ENCODE measurements at places on chromosomes 12 and 14.

GRCh38 chr14:22271838-22272799 is 316.9 kb downstream of the DAD1 start:
- H3K27ac ChIP-seq = no peak overlapping the region
- DNase-seq = no peak
- no peak overlapping the region for H3K4me3 ChIP-seq
- peaks cover 3% of the 10 kb centered on the region for H3K27me3 ChIP-seq
- peaks cover 11% of the 10 kb centered on the region for H3K4me1 ChIP-seq
- H3K36me3 ChIP-seq = no peaks in the 10 kb centered on the region

- H3K27me3 ChIP-seq = no peaks in the 10 kb centered on the region
- no peak for DNase-seq
- no peaks in the 10 kb centered on the region for H3K4me1 ChIP-seq
- H3K4me3 ChIP-seq = no peak overlapping the region
- H3K27ac ChIP-seq = no peak overlapping the region
Measured at GRCh38 chr12:67147447-67147846, 121.7 kb upstream of the CAND1 start.

DNA sequence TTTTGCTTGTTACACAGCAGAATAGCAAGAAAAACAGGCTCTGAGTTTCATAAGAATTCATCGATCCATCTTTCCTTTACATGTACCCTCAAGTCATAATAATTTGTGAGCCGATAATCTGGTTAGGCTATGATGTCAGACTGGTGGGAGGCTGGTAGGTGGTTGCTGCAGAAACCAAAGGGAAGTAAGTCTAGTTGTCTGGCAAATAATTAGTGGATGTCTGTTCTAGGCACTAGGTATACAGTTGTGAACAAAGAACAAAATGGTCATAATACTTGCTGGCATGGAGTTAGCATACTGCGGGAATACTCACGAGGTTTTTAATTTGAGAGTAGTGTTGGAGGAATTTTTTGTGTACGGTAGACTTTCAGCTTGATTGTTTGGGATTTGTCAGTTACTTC is 8.8 kb downstream of the SUSD6 start:
- H3K4me3 ChIP-seq = no peak overlapping the region
- DNase-seq = no peak
- no peak overlapping the region for H3K27ac ChIP-seq

DNA sequence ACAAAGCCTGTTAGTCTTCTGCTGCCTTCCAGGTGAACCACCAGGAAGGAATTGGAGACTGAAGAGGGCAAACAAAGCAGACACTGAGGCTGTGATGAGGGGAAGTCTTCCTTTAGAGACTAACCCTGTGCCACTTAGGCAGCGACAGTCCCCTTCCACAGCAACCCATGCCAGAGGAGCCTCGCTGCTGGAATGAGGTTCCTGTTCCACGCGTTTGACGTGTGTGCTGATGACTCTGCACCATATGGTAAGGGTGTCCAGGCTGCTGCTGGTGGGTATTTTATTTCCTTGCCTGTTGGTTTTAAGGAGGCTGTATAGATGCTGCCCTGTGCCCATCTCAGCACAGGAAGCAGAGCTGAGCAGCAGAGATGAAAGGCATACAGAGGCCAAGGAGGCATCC is 361.9 kb upstream of the FKBP4 start:
- H3K4me1 ChIP-seq = no peaks in the 10 kb centered on the region
- no peaks in the 10 kb centered on the region for H3K36me3 ChIP-seq
- H3K4me3 ChIP-seq = no peak overlapping the region
- no peak for DNase-seq
- no peaks in the 10 kb centered on the region for H3K27me3 ChIP-seq
- no peak overlapping the region for H3K27ac ChIP-seq

GRCh38 chr12:3342051-3342450 is 149.0 kb upstream of the PRMT8 start:
- no peaks in the 10 kb centered on the region for H3K36me3 ChIP-seq
- peaks cover 20% of the 10 kb centered on the region for H3K4me1 ChIP-seq
- H3K27ac ChIP-seq = no peak overlapping the region
- H3K27me3 ChIP-seq = no peaks in the 10 kb centered on the region
- DNase-seq = peak; percentile 61

GRCh38 chr12:12918781-12919389 is 27.5 kb downstream of the GPRC5A start:
- peaks cover 28% of the 10 kb centered on the region for H3K4me1 ChIP-seq
- H3K27ac ChIP-seq = no peak overlapping the region
- H3K4me3 ChIP-seq = no peak overlapping the region

GRCh38 chr12:110253176-110253575 is 27.9 kb upstream of the ATP2A2 start:
- DNase-seq = no peak
- H3K36me3 ChIP-seq = no peaks in the 10 kb centered on the region

- no peak overlapping the region for H3K27ac ChIP-seq
- H3K27me3 ChIP-seq = peaks cover 37% of the 10 kb centered on the region
Measured at GRCh38 chr12:52600071-52600470, 1.2 kb downstream of the KRT72 start.

DNA sequence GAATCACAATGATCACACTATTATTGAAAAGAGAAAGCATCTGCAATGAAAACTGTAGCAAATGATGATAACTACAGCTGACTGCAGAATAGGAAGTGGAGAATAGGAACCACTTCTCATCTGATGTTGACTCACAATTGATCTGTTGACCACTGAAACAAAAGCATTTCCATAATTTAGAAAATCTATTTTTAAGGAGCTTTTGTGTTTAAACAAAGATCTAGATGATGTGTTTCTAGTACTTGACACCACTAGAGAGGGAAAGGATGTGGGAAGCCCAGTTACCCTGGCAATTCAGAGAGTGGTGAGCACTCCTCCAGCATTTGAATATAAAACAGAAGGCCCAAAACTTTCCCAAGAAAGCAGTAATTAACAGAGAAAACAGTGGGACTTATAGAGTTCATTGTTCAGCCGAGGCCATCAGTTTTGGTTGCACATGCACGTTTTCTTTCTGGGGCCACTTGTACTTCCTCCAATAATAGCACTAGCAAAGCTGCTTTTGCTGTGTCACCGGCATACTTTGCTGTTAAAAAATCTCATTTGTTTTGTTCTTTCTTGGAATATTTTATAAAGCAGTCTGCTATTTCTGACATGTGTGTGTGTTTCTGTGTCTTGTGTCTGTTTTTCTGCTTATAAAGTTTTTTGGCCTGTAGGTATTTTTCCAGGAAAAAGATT is 76.1 kb upstream of the HECTD1 start:
- no peak overlapping the region for H3K27ac ChIP-seq
- H3K4me3 ChIP-seq = no peak overlapping the region
- H3K36me3 ChIP-seq = peaks cover 31% of the 10 kb centered on the region

DNA sequence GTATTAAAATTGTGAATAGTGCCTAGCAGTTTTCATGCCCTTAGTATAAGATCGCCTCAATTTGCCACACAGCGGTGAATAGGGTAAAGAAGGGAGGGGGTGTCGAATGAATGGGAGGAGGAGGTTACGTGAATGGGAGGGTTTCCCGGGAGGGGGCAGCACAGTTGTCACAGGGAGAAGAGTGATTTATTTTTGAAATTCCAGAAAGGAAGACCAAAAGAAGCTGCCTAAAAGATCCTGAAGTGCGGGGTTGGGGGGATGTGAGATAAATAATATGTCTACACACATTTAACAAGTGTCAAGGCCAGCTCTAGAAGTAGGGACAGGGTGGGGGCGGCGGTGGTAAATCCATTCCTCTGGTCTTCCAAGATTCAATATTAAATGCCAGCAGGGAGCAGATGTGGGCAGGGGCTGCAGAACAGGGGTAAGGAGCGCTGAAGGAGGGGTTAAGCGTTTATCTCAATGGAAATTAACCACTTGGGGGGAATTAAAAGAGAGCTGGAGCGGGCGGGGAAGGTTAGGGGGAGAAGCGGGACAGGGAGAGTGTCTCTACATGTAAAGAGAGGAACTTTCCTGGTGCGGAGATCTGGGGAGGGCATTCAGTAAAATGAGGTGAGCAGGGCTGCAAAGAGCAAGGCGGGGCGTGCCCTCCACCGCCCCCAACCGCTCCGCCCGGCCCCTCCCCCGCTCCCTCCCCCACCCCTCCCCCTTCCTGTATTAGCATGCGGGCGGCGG is 867 bp downstream of the C12orf42 start:
- no peak overlapping the region for H3K27ac ChIP-seq
- peaks cover 24% of the 10 kb centered on the region for H3K27me3 ChIP-seq
- H3K36me3 ChIP-seq = no peaks in the 10 kb centered on the region
- peaks cover 20% of the 10 kb centered on the region for H3K4me1 ChIP-seq
- no peak for DNase-seq

GRCh38 chr14:68888025-68888850 is 90.9 kb downstream of the ACTN1 start:
- no peaks in the 10 kb centered on the region for H3K27me3 ChIP-seq
- DNase-seq = no peak
- no peaks in the 10 kb centered on the region for H3K4me1 ChIP-seq
- peaks cover 72% of the 10 kb centered on the region for H3K36me3 ChIP-seq
